H1 (cell line): ENCODE measurements at places on chromosomes 2 and 18. TPM values are rescaled to one million over a fixed set of nuclear protein-coding genes. Genes with fewer than 3 reads are reported as not detected.

LIMS2 gene
- polyA plus RNA-seq, result 3.3 and 5.1 TPM in 2 replicates

ASIC4 gene
- 0.12 and 0.30 TPM in 2 replicates for polyA plus RNA-seq

IL36A gene
- not detected in 2 replicates for polyA plus RNA-seq

HRH4 gene
- polyA plus RNA-seq, result 0.02 and 0.03 TPM in 2 replicates

CCL20 gene
- not detected in 2 replicates for polyA plus RNA-seq

GATA6 gene
- polyA plus RNA-seq, result 0.02 TPM in 1 of 2 replicates, not detected in the other

CENPO gene
- polyA plus RNA-seq, result 34.4 and 36.1 TPM in 2 replicates
